Ascending aorta (tissue), 2 donors: ENCODE measurements at places on chromosomes 2 and 18.

DNA sequence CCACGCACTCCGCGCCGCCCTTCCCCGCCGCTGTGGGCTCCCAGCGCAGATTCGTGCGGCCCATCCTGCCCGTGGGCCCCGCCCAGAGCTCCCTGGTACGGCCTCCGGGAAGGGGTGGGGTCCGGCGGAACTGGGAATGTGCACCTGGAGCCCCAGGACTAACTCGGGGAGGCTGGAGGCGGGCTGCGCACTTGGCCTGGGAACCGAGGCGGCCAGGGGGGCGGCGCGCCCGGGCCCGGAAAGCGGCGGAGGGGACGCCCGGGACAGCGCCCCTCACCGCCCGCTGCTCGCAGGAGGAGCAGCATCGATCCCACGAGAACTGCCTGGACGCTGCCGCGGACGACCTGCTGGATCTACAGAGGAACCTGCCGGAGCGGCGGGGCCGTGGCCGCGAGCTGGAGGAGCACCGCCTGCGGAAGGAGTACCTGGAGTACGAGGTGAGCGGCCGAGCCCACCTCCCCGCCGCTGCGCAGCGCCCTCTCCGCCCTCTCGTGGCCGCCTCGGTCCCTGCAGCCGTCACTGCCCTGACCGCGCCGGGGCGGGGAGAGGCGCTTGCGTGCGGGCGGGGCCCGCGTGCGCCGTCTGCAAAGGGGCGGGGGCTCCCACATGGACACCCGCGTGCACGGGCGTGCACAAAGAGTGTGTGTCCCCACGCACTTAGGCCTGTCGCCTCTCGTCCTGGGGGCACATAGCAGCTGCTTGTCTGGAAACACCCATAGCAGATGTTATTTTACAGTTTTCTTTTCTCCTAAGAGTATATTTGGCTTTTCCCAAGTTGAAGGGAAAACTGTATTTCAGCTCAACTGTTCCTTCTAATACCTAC, 25.2 kb downstream of the PSD4 start:
- DNase-seq = peak; percentile 81

- no peak for DNase-seq
These were observed 151.8 kb upstream of the SERPINE2 start for GRCh38 chr2:224190936-224191270.

GRCh38 chr2:64679673-64680425, 26.1 kb upstream of the SERTAD2 start:
- no peak for DNase-seq

DNA sequence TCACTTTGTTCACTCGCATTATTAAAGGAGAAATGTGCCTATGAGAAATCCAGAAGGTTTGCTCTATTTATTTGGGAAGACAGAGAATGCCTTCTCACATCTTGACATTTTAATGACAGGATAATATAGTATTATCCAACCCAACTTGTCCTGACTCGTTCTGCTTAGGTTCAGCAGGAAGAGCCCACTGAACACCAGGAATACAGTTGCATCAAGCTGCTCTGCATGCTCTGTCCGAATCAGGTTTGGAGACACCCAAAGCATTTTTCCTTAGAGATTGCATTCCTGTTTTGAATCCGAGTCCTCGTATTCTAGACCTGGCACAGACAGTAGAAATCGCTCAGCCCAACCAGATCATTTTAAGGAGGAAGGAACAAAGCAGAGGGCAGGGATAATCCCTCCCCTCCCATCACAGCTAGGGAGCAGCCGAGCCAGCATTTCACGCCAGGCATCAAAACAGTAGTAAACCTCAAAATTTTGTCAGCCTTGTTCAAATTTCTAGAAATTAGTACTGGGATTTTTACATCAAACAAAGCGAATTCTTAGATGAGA, 837.4 kb upstream of the ID2 start:
- no peak for DNase-seq

GRCh38 chr18:13161276-13161899, 57.2 kb upstream of the LDLRAD4 start:
- no peak for DNase-seq

GRCh38 chr2:22902180-22902550, 482.8 kb upstream of the KLHL29 start:
- DNase-seq = no peak

DNA sequence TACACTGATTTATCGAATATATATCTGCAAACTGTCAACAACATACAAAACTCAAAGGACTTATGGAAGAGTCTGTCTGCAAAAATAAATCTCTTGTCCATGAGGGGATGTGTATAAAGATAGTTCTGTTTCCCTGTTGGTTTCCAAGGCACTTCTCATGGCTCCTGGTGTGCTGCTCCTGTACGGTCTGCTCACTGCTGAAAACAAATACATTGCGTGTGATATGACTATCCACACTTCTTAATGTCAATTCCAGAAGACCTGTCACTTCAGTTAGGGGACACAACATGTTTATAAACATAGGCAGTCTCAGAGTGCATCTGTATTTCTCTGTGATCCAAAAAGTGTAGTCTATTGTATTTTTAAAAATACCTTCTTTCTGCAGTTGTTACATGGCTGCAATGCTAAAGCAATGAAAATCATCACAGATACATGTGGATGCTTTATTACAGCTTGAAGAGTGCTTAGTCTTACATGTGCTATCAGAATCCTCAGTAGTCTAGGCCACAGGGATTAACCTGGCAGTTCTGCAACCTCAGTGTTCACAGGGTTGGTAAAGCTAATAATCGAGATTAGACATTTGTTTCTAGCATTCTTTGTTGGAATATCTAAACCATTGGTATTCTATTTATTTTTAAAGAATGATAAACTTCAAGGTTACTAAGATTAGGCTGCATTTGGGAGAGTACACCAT, 7.8 kb downstream of the ALKAL2 start:
- no peak for DNase-seq

DNA sequence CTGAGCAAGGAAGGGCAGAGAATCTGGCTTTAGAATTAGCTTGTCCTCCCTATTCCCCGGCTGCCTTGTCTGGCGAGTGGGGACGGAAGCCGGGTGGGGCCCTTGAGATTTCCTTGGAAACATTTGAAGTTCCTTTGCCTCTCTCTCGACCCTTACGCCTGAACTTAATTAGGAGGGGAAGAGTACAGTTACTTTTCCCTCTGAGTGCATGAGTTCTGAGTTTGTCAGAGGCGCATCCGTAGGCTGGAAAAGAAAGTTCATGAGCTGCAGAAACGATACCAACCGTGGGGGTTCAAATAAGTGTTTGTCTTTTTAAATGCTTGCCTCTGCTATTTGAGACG, 468 bp downstream of the PIKFYVE start:
- DNase-seq = no peak
